ENCODE measurements at places on chromosomes 16 and 17.

GRCh38 chr16:22217890-22218730 lies 12.0 kb downstream of the EEF2K start:
- DNase-seq = no peak

- no peak for DNase-seq
These were observed 50.8 kb upstream of the ZCCHC14 start for GRCh38 chr16:87543436-87544191.

- DNase-seq = no peak
These were observed 40.1 kb upstream of the RBBP6 start for GRCh38 chr16:24499193-24499814.

GRCh38 chr17:5730373-5730772 lies 146.1 kb upstream of the NLRP1 start:
- DNase-seq = no peak

- DNase-seq = no peak
These were observed 24.8 kb upstream of the MRPS23 start for GRCh38 chr17:57874434-57875289.

GRCh38 chr16:57993897-57994296 lies 6.6 kb downstream of the ZNF319 start:
- DNase-seq = no peak

DNA sequence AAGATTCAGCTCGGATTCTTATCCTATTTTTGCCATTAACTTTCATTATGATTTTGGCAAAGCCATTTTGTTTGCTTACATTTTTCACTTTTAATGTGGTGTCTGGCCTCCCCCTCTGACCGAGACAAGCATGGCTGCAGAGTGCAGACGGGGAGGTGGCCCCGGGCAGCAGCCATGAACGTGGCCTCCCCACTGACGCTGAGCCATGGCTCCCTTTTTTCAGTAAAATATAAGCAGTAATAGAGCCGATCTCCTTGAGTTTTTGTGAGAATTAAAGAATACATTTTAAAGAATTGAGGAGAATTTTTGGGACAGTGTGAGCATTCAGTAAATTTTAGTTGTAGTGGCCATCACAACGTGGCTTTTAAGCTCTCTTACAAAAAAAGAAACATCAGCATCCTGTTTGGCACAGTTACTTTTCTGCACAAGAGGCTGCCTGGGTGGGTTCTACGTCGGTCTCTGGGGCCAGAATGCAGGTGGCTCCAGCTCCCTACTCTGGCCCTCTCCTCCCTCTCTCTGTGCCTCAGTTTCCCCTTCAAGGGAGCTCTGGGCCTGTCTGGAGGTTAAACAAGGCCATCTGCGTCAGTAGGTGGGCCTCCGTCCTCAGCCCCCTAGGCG lies 68.8 kb upstream of the ZNF750 start:
- no peak for DNase-seq

- DNase-seq = no peak
These were observed 1.8 kb downstream of the KCNJ2 start for GRCh38 chr17:70171159-70171558.

- DNase-seq = no peak
These were observed 737 bp downstream of the CANT1 start for GRCh38 chr17:79008666-79009387.

DNA sequence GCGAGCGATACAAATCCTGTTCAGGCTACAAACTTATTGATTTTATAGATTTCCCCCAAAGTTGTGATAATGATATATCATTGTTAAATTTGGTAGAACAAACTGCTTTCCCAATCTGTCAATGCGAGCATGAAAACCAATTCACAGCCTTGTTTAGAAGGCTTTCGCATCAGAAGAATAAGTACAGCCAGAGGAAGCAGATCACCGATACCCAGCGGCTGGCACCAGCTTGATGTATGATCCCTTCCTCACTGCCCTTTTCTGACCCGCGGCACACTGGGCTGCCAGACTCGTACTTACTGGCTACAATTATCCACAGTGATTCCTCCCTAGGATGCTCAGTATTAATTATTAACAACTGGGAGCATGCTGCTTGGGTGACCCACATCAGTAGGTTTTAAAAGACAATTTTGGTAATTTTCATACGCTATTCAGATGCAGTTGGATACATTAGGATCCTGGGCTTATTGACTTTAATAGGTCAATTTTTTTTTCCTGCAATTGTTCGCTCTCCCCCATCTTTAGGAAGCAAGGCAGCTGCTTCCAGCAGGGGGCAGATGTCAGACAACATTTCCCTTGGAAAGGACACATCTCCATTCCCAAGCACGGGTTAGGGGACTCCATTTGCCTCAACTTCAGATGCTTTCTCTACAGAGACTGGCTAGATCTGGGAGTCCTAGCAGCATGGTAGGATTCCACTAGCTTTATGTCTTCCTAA lies 582.7 kb upstream of the PSMD7 start:
- no peak for DNase-seq

- DNase-seq = no peak
These were observed 72.0 kb downstream of the FTO start for GRCh38 chr16:53775821-53776431.

DNA sequence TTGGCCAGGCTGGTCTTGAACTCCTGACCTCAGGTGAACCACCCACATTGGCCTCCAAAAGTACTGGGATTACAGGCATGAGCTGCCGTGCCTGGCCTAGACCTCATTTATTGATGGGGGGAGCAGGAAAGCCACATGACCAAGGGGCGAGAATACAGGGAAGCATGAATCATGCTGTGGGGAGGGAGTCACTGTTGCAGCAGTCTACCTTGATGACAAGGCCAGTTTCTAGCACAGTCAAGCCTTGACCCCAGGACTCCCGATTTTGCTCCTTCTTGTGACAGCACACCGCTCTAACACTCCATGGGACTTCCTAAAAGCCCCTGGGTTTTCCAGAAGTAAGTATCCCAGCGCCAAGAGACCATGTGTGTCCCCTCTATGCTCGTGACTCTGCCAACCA lies 42.9 kb upstream of the IRF8 start:
- no peak for DNase-seq

DNA sequence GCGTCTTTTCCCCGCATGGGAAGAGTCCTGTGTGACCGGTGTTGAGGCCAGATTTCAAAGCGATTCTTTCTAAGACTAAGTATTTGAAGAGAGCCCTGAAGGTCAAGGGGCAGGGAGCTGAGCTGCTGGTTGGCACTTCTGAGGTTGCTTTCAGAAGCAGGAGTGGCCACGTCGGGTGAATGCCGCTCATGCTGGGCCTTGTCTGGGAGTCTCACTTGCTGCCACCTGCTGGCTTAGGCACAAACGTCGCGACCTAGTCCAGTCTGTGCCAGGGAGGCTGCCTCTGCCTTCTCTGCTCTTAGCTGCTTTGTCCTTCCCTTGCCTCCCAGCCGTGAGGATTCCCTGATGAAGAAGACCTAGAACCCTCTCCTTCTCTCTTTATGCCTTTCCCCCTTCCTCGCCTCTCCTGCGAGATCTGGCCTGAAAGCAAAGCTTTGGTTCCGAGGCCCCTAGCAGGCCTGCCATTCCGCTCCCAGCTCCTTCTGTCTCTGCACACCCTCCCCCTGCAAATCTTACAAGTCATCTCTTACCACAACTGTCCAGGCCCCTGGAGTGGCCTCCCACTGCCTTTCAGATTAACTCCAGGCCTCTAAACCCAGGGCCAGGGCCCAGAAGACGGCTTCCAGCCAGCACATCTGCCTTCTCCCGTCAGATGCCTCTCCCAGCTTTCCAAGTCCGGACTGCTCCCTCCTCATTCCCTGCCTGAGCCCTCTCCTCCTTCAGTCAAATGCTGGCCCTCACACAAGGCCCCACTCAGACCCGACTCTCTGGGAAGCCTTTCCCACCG lies 11.4 kb downstream of the CTNS start:
- no peak for DNase-seq

DNA sequence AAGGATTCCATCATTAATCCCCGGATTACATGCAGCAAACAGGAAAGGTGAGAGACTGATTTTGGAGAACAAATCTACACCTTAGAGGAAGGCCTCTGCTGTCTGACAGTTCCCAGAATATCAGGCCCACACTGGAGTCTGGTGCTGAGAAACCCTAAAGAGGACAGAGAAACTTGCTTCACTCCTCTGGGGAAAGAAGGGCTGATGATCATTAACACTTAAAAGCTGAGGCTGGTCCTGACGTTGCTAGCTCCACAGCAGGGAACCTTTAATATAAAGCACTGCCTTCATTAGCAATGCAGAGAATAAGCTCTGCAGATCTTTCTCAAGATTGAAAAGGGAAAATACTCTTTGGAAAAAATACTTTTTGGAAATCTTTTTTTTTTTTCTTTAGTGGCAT lies 1472.4 kb upstream of the GOT2 start:
- DNase-seq = no peak

DNA sequence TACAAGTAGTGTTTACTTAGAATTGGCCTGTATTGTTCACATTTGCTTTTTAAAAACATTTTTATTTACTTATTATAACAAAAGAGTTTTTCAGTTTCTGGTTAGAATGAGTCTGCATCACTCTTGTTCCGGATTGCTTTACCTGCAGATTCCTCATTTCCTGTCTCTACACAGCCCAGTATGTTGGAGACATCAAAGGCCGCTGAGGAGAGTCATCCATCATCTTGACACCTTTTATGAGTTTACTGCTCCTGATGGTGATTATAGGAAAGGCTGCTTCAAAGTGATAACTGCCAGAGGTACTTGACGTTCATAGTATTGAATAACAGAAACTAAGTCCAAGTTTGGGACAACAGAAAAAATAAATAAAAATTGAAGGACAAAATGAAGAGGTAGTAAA lies 490.5 kb upstream of the CA10 start:
- no peak for DNase-seq
